ENCODE measurements at places on chromosomes 11 and 22. TPM values are rescaled to one million over a fixed set of nuclear protein-coding genes. Genes with fewer than 3 reads are reported as not detected.

The OR5A1 gene
- not detected for total RNA-seq

DNA sequence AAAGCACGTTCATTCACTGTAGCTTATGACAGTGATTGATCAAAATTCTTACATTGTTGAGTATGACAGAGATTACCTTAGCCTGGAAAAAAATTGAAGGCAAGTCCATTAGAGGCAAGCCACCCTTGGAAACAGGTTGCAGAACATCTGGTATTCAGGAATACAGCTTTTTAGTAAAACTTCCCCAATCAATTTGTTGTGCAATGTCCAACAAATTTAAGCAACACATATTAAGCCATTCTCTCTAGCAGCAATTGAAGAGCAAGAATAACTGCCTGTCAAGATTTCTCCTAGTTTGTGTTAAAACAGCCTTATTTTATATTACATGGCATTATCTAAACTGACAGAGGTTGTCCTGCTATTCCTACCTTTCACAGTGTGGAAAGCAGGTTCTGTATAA, 37.0 kb downstream of the BCL2L13 start:
- no peak for DNase-seq
- no peaks in the 10 kb centered on the region for H3K36me3 ChIP-seq
- no peak overlapping the region for H3K4me3 ChIP-seq
- peaks cover 13% of the 10 kb centered on the region for H3K4me1 ChIP-seq
- no peaks in the 10 kb centered on the region for H3K27me3 ChIP-seq

The RFPL1 gene
- total RNA-seq, result not detected

The NRXN2 gene
- total RNA-seq, result 13.3 TPM

DNA sequence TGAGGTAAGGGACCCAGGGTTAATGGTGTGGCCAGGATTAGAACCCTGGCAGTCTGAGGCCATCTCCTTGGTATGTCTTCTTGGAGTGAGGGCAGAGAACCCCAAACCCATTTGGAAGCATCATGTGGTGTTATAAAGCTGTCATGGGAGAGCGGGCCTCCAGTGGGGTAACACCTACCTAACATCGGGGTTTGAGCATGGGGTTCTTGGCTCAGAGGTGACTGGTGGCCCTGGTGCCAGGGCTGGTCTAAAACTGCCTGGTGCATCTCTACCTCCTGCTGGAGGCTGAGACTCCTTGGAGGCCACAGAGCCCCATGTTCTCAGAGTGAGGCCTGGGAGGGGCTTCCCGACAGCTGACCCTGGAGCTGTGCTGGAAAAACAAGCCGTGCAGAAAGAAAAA, 4.5 kb downstream of the PRDM11 start:
- H3K36me3 ChIP-seq, result no peaks in the 10 kb centered on the region
- H3K27me3 ChIP-seq, result no peaks in the 10 kb centered on the region
- no peak for DNase-seq
- no peak overlapping the region for H3K4me3 ChIP-seq
- H3K27ac ChIP-seq, result no peak overlapping the region

DNA sequence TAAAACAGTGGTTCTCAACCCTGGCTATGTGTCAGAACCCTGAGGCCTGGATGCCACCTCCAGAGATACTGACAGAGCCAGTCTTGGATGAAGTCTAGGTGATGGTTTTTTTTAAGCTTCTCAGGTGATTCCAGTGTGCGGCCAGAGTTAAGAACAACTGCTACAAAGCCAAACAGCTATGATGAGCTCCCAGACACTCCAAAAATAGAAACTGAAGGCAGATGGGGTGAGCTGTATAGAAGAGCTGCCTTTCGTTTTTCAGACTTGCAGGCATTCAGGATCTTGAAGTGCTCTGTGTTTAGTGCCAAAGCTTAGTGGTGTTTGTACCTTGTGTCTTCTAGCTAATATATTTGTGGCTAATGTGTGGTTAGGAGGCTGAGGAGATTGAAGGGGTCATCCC, 14.2 kb downstream of the SCUBE2 start:
- no peak overlapping the region for H3K27ac ChIP-seq

GRCh38 chr11:117126223-117126965, 17.7 kb upstream of the PAFAH1B2 start:
- no peak overlapping the region for H3K4me3 ChIP-seq
- no peaks in the 10 kb centered on the region for H3K36me3 ChIP-seq
- H3K27ac ChIP-seq, result no peak overlapping the region
- H3K27me3 ChIP-seq, result no peaks in the 10 kb centered on the region
- H3K4me1 ChIP-seq, result no peaks in the 10 kb centered on the region
- DNase-seq, result no peak

The A4GALT gene
- total RNA-seq, result 186 TPM

DNA sequence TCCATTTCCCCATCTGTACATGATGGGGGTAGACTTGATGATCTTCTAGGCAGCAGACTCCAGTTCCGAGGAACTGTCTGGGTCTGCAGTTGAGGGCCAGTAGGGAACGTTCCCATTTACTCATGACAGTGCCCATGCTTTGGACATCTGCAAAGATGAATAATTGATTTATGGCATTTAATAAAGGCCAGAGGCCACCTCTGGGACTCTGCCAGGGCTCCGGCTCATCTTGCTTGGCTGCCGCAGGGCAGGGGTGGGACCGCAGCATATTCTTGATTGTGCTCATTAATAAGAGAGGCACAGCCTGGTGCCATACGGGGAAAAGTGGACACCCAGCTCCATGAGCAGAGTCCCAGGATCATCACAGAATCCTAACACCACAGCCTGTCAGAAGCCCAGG, 28.1 kb upstream of the KLHL35 start:
- no peak overlapping the region for H3K27ac ChIP-seq
- no peaks in the 10 kb centered on the region for H3K27me3 ChIP-seq
- H3K36me3 ChIP-seq, result no peaks in the 10 kb centered on the region
- H3K4me3 ChIP-seq, result no peak overlapping the region
- no peaks in the 10 kb centered on the region for H3K4me1 ChIP-seq

The CWC15 gene
- total RNA-seq, result 61.7 TPM

DNA sequence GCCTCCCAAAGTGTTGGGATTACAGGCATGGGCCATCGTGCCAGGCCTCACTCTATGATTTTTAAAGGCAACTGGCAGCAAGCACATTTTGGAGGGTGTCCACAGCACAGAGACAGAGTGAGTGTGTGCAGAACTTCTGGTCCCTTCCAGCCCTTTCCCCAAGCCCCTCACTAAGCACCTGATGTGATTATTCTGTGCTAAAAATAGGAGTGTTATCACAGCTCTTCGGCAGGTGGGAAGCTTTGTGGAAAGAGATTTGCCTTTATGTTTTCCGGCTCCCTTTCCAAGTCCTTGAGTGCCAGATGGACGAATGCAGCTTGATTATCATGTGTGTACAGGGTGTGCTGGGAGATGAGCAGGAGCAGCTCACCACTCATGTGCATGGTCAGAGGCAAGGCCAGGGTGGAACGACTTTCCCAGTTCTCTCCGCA, 310.8 kb downstream of the DDX10 start:
- H3K4me3 ChIP-seq, result no peak overlapping the region
- H3K27ac ChIP-seq, result no peak overlapping the region
- no peaks in the 10 kb centered on the region for H3K36me3 ChIP-seq
- no peak for DNase-seq
- H3K4me1 ChIP-seq, result no peaks in the 10 kb centered on the region

DNA sequence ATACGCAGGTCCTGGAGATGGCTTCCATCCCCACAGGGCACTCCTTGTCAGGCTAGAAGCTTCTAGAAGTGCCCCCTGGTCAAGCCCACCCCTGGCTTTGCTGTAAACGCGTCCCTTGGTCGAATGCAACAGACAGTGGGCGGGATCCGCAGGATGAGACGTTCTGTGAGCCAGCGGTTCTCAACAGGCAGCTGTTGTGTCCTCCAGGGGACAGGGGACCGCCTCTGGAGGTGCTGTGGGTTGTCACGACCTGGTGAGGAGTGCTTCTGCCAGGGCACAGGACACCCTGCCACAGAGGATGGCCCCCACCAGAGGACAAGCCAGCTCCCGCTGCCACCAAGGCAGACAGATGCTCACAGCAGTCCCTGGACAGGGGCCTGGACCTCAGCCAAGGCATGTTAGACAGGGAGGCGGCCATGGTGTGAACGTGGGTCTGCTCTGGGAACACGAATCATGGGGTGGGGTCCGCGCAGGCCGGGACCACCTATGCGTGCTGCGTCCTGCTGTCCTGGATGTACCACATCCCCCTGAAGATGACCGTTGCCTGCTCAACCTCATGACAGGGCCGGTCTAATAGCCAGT, 11.7 kb downstream of the CRELD2 start:
- peaks cover 25% of the 10 kb centered on the region for H3K4me1 ChIP-seq
- no peaks in the 10 kb centered on the region for H3K36me3 ChIP-seq
- DNase-seq, result no peak

The LRRC55 gene
- total RNA-seq, result not detected

The POU2AF3 gene
- 4.3 TPM for total RNA-seq
